ENCODE measurements at places on chromosomes 1 and 21.
A peak's percentile ranks its signal among the peaks of the same experiment; 100 is the strongest.

DNA sequence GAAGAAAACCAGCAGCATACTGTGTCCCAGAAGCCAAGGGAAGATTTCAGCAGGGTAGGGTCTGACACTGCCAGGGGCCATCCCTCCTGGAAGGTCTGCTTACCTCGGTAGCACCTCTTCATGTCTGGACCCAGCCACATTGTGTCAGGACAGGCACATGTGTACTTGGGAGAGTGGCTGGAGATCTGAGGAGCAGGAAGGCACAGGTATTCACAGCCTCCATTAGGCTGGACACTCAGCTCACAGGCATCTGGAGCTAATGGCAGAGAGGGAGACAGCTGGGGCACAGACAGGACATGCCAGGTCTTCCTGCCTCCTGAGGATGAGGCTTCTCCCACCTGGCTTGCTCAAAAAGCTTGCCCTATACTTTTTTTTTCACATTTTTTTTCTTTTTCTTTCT is 19.9 kb upstream of the MAGOH start:
- peaks cover 14% of the 10 kb centered on the region for H3K36me3 ChIP-seq
- no peak overlapping the region for H3K27ac ChIP-seq
- no peak overlapping the region for H3K4me3 ChIP-seq
- no peak for DNase-seq
- no peaks in the 10 kb centered on the region for H3K27me3 ChIP-seq

DNA sequence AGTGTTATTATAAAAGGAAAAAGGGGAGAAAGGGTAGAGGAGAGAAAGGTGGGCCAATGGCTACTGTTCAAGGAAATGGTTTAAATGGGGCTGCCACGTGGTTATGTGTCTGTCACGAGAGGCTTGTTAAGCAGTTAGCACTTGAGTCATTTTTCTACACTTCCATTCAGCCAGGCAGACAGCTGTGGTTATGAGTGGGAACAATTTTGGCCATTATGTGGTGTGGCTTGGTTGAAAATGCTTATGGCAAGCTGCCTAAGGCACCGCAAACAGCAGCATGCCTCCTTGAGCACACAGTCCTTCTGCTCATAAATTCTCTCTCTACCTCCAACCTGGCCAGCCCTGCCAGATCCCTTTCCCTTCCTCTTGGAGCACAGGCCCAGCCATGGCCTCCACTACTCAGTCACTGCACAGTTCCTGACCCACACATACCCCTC is 3.2 kb upstream of the SRM start:
- H3K36me3 ChIP-seq = peaks cover 35% of the 10 kb centered on the region
- no peak overlapping the region for H3K4me3 ChIP-seq
- H3K27me3 ChIP-seq = no peaks in the 10 kb centered on the region
- DNase-seq = no peak
- no peak overlapping the region for H3K27ac ChIP-seq

DNA sequence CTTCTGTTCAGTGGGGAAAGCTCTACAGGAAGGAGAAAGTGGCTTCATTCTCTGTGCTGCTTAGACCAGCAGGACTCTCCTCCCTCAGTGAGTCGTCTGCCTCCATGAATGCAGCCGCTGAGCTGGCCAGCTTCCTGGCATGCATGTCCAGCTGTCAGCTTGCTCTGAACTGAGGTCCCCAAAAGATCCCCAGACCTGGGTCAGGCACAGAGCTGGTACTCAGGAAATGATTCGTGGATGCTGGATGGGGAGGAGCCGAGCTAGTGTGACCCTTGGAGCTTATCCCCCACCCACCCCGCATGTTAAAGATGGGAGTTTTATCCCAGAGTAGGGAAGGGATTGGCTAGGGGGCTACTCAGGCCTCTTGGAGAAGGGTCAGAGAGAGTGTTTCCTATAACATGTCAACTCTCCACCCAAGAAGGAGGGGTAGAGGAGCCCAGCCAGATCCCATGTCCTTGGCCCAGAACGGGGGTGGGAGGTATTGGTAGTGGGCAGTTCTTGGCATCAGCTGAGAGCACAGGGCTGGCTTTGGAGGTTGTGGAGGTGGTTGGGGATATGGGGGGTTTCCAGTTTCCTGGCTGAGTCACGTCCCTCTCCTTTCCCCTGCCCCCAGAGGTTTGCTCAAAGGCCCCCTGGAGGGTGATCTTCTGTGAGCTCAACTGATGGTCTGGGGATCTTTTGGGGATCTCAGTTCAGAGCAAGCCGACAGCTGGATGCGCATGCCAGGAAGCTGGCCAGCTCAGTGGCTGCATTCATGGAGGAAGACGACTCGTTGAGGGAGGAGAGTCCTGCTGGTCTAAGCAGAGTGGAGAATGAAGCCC is 110.1 kb downstream of the FOXD2 start:
- H3K36me3 ChIP-seq = no peaks in the 10 kb centered on the region
- H3K4me3 ChIP-seq = no peak overlapping the region
- peaks cover 23% of the 10 kb centered on the region for H3K4me1 ChIP-seq
- H3K27ac ChIP-seq = 0 out of 2 replicates have a peak overlapping the region, but pooled peaks have one; percentile 3

DNA sequence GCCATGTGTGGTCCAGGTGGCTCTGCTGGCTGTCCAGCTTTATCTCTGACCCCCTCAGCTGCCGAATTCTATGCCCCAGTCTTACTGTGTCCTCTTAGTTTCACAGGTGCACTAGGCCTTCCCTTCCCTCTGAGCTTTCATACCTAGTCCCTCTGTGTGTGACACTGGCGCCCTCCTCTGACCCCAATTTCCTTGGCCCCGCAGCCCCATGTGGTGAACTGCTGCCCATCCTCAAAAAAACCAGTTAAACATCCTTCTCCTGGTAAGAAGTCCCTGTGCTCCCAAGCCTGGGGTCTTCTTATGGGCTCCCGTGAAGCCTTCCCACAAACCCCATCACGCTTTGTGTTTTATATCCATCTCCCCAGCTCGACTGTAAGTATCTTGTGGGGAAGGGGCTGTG is 93.9 kb upstream of the TSPAN2 start:
- no peaks in the 10 kb centered on the region for H3K36me3 ChIP-seq
- DNase-seq = no peak
- no peaks in the 10 kb centered on the region for H3K4me1 ChIP-seq
- no peak overlapping the region for H3K27ac ChIP-seq
- no peak overlapping the region for H3K4me3 ChIP-seq
- no peaks in the 10 kb centered on the region for H3K27me3 ChIP-seq

- no peaks in the 10 kb centered on the region for H3K27me3 ChIP-seq
- no peaks in the 10 kb centered on the region for H3K36me3 ChIP-seq
- H3K4me1 ChIP-seq = no peaks in the 10 kb centered on the region
- H3K27ac ChIP-seq = no peak overlapping the region
- DNase-seq = no peak
- no peak overlapping the region for H3K4me3 ChIP-seq
These were observed 36.8 kb downstream of the DHCR24 start for GRCh38 chr1:54850069-54850730.

- DNase-seq = no peak
- no peak overlapping the region for H3K4me3 ChIP-seq
- H3K36me3 ChIP-seq = no peaks in the 10 kb centered on the region
These were observed 7.1 kb downstream of the C1orf21 start for GRCh38 chr1:184393962-184394361.

- H3K27ac ChIP-seq = no peak overlapping the region
- H3K4me1 ChIP-seq = no peaks in the 10 kb centered on the region
- H3K27me3 ChIP-seq = no peaks in the 10 kb centered on the region
- no peak overlapping the region for H3K4me3 ChIP-seq
- peak; percentile 70 for DNase-seq
- H3K36me3 ChIP-seq = no peaks in the 10 kb centered on the region
These were observed 138.2 kb downstream of the COL24A1 start for GRCh38 chr1:86018283-86018923.

Measured in SJCRH30 (cell line).